ENCODE measurements at places on chromosomes 12 and 14.

DNA sequence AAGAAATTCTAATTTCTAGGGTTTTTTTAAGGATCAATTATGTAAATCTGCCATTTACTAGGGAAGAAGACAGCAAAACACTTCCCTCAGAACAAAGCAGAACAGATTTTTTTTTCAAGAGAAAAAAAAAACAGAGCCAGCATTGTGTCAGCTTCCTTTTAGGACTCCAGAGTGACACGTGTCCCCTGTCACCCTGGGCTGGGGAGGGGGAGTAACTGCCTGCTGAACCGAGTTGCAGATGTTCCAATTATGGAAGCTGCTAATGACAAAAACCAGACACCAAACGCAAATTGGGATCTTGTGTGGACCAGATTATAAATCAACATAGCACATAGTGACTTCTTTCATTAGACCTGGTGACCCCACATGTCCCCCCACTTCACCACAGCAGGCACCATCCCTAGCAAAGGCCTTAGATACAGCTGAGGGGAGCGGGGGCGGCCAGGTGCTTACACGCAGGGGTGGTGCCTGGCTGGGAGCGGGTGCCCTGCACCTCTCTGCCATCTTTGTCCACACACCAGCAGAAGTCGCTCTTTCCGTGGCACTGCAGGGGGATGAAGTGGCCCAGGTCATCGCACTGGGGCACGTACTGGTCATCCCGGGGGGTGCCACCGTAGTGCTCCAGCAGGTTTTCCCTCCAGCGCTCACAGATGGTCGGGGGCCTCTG is 25.4 kb downstream of the RTRAF start:
- DNase-seq = no peak

DNA sequence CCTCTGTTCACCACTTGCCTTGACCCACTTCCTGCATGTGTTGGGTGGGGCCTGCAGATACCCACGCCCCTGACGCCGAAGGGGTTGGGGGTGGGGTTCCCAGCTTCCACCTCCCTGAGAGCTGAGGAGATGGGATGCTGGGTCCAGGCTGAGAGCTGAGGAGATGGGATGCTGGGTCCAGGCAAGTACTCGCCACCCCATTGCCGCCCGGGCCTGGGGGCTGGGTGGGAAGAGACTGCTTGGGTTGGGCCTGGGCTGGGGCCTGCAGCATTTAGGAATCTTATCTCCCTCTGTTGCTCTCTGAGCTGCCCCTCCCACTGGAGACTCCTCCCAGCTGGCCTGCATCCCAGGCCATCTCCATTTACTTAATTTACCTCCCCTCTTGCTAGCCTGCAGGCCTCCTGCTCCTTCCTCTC is 17.4 kb downstream of the TEAD4 start:
- DNase-seq = no peak

DNA sequence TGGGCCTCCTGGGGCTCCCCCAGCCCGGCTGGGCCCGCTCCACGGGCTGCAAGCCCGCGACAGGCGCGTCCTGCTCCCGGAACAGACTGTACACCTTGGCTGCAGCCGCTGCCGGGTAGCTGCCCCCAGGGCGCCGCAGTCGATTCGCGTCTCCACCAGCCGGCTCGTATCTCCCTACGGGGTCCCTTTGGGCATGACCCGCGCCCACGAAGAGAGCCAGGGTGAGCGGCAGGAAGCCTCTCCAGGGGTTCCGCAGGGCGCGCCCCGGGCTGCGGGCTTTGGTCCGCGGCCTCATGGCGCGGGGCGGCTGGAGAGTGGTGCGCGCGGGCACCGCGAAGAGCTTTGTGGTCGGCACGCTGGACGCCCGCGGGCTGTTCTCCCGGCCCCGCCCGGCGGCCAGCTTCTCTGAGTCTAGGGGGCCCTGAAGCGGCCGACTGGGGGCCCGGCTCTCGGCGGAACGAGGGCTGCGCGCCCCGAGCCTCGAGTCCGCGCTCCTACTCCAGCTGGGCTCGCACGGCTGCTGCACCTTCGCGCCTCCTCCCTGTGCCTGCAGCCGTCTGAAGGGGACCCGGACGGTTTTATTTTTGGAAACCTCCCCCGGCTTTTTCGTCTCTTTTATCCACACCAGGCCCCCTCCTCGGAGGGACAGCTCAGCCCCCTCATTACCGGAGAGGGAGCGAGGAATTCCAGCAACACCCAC is at the start of gene LTBP2:
TSS of gene LTBP2 (minus strand) at position 588 of the 700 bp plus-strand sequence. CDS start at position 295, 293 bp downstream.
- no peak for DNase-seq

DNA sequence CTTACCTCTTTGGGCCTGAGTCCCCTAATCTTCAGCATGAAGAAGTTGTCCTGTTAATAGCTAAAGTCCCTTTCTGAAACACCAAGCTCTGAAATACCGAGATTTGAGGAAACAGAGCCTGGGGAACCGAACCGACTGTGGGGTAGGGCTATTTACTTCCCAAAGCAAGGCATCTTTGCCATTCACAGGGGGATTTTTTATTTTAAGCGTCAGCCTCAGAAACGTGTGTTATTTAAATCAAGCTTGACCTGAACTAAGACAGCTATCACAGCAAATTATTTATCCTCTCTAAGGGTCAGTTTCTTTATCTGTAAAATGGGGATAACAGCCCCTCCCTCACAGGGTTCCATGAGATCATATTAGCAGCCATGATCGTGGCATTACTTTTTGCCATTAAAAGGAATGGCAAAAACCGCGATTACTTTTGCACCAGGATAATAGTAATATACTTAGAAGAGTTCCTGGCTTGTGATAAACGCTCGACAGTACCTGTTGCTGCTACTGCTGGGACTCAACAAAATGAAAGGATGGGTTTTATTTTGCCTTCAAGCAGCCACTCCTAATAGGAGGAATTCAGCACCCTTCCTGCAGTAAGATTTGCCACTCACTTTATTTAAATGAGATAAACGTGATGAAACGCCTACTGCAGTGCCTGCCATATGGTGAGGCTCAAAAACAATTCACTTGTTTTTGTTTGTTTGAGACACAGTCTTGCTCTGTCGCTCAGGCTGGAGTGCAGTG is 1.3 kb upstream of the CORO1C start:
- no peak for DNase-seq

- DNase-seq = no peak
Observed at GRCh38 chr14:95467232-95467631, 49.2 kb downstream of the SYNE3 start.

DNA sequence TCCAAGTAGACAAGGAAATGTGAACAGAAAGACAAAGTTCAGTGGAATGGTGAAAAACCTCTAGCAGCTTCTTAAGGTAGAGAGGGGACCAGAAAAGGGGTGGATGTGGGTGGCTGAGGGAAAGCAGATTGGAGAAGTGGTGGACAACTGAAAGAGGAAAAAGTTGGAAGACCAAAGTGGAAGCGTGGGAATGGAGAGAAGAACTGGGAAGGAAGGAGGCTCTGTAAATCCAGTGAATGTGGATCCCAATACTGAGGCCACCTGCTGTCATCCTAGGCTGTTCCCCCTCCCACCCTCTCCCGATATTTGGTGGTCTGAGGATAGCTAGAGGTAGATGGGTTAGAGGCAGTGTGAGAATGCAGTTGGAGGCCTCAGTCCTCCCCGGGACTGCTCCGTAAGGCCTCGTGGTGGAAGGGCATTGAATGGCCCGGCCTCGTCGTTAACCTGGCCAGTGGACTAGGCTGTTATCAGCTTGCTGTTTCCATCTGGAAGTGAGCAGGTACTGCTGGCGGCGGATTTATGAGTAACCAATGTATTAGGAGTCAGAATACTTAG is 822 bp upstream of the POU6F1 start:
- no peak for DNase-seq

DNA sequence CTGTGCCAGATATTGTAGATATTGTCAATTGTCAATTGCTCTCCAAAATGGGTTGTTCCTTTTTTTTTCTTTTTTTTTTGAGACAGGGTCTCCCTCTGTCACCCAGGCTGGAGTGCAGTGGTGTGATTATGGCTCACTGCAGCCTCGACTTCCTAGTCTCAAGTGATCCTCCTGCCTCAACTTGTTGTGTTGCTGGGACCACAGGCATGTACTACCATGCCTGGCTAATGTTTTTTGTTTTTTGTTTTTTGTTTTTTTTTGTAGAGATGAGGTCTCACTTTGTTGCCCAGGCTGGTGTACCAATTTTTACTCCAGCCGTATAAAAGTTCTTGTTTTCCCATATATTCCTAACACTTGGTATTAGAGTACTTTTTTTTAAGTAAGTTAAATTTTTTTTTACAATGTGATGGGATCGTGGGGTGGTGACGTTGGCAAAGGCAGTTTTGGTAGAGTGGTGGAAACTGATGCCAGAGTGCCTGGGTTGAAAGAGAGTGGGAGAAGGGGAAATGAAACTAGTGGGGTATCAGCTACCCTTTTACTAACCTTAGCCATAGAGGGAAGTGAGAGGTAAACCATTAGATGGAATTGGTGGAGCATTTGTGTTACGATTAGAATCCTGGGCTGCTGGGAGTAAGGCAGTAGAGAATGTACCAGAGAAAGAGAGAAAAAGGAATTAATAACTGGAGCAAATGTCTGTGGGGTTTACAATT is 33.0 kb upstream of the CFAP54 start:
- no peak for DNase-seq

DNA sequence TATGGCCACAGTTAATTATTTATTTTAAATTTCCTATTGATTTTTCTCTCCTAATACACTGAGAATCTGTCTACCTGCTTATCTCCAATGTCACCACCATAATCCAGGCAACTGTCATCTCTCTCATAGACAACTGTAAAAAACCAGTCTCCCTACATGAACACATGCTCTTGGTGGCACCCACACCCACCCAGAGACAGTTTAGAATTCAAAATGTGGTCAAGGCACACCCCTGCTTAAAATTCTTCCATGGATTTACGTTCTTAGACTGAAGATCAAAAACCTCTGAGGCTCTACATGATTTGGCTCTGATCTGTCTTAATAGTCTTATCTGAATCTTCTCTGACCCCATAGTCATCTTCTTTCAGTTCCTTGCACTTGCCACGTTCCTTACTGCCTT is 241.1 kb upstream of the ABCD2 start:
- no peak for DNase-seq

DNA sequence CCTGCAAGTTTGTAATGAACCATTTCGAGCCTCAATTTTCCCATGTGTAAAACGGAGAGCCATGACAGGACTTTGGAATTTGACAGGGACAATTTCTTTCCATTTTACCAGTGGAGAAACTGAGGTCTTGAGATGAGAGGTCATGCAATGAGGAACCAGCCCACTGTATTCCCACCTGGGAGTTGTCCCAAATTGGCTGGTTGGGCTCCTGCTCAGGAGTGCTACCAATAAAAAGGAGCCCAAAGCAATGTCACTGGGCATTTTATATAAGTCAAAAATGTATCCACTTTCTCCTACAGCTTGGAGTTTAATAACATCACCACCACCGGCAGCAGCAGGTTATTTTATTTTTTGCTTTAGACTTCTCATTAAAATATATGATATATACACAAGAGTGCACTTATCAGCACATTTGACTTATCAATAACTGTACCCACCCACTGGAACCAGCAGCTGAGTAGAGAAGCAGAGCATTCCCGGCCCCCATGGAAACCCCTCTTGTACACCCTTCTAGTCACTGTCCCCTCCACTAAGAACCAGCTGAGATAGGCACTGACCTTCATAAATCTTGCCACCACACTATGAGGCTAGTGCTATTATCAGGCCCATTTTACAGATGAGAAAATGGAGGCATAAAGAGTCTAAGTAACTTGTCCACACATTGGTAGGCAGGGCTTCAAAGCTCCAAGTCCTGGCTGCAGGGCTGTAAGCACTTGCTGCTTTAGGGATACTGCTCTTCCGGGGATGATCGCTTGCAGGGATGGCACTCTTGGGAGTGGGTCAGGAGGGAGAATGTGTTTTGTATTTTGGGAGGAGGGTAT is 25.3 kb upstream of the RBM19 start:
- no peak for DNase-seq

DNA sequence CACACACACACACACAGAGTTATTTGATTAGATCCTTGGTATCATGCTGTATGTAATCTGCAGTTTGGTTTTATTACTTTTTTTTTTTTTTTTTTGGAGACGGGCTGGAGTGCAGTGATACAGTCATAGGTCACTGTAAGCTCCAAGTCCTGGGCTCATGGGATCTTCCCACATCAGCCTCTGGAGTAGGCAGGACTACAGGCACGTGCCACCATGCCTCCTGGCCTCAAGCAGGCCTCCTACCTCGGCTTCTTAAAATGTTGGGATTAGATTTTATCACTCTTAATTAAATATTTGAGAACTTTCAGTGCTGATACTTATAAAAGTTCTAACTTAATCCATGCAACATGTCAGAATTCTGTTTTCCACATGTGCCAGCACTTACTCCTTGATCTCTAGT is 31.3 kb upstream of the PSEN1 start:
- no peak for DNase-seq

DNA sequence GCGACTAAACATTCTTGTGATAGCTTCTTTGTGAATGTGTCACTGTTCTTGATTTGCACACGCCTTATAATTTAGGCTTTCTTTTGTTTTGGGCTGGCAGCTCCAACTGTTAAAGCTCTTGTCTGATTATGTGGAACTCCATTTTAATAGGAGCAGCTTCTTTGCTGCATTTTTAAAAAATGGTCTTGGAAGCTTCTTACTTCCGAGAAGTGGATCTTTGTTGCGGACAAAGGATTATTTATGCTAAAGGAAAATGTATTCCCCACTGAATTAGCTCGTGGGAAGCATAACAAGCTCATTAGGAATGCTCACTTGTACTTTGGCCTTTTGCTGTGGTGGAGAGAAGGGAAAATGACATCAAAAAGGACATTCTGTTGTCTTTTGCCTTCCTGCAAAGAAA is 20.0 kb downstream of the GAS2L3 start:
- no peak for DNase-seq

GRCh38 chr12:129102233-129102632 is 249.0 kb downstream of the GLT1D1 start:
- no peak for DNase-seq

DNA sequence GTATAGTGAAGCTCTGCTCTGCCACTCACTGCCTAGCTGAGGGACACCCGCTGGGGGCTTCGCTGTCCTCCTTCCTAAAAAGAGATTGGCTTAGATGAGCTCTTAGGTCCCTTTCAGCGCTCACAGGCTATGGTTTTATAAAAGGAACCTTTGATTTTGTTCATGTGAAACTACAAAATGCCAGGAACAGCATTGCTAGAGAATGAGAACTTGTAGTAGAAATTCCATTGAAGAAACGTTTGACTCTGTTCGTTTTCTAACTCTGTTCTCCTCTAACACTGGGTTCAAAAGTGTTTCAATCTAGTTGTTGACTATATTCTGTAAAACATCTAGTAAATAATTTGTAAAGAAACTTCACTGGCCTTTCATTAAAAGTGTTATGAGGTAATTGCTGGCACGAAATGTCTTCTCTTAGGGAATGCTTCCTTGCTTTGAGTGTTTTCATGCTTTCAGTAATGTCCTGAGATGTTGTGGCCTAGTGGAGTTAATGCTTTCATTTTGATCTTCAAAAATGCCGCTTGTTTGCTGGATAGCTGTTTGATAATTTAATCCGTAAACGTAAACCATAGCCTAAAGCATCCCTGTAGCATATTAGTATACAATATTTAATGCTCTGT is 1.6 kb downstream of the MARK3 start:
- DNase-seq = no peak

Data from activated CD4-positive, alpha-beta T cell treated with anti-CD3 and anti-CD28 coated beads, Interleukin-10, Interleukin-2, amounts not matched to agents 100 ng/mL and 50 ng/mL, durations not matched to agents 16 hours and 8 hours (primary cell).